ENCODE measurements at places on chromosomes 3 and 15.

- DNase-seq, result no peak
Observed at GRCh38 chr3:194265505-194265892, 85.6 kb downstream of the CPN2 start.

GRCh38 chr3:18883571-18883970 is 264.7 kb upstream of the KCNH8 start:
- DNase-seq, result no peak

DNA sequence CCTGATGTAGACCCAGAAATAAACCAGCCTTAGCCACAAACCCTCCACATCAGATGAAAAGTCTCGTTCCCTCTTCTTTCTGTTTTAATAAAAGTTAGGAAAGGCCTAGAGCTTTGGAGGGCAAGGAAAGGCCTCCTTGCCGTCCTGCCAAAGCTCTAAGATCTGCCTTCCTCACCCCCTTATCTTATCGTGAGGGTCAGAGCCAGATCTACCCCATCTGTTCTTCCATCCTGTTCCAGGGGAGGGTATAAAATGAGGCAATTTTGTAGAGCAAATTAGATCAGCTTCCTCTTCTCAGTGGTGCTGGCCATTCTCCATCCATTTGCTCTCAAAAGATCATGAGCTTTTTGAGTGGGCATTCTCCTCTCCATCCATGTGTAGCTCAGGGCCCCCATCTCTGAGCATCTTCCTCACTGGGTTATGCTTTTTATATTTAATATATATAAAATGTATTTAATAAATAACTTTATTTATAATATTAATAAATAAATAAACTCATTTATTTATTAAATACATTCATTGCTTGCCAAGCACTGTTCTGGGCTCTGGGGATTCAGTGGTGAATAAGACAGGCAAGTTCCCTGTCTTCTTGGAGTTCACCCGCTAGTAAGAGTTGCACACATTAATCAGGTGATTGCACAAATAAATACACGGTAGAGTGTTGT is 2.0 kb upstream of the SLC24A1 start:
- DNase-seq, result no peak

DNA sequence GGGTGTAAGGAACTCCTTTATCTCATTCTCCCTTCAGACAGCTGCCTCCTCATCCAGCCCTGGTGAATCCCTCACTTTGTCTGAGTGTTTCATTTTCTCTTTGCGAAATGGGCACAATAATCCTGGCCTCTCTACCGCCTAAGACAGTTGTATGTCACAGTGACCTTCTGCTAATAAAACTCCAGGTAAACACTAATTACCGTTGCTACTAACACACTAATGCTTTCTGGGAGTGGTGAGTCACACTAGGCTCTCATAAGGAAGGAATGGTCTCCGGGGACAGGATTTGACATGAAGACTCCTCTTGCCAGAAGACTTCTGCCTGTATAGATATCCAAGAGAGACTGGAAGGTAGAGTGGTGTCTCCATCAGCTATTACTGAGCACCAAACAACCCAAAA is 71.7 kb upstream of the SNRK start:
- DNase-seq, result no peak

GRCh38 chr3:176428552-176428951 is 768.7 kb downstream of the TBL1XR1 start:
- DNase-seq, result no peak

GRCh38 chr15:77057685-77058084 is 13.2 kb downstream of the TSPAN3 start:
- no peak for DNase-seq

GRCh38 chr3:4838621-4839022 is 140.6 kb upstream of the BHLHE40 start:
- no peak for DNase-seq

DNA sequence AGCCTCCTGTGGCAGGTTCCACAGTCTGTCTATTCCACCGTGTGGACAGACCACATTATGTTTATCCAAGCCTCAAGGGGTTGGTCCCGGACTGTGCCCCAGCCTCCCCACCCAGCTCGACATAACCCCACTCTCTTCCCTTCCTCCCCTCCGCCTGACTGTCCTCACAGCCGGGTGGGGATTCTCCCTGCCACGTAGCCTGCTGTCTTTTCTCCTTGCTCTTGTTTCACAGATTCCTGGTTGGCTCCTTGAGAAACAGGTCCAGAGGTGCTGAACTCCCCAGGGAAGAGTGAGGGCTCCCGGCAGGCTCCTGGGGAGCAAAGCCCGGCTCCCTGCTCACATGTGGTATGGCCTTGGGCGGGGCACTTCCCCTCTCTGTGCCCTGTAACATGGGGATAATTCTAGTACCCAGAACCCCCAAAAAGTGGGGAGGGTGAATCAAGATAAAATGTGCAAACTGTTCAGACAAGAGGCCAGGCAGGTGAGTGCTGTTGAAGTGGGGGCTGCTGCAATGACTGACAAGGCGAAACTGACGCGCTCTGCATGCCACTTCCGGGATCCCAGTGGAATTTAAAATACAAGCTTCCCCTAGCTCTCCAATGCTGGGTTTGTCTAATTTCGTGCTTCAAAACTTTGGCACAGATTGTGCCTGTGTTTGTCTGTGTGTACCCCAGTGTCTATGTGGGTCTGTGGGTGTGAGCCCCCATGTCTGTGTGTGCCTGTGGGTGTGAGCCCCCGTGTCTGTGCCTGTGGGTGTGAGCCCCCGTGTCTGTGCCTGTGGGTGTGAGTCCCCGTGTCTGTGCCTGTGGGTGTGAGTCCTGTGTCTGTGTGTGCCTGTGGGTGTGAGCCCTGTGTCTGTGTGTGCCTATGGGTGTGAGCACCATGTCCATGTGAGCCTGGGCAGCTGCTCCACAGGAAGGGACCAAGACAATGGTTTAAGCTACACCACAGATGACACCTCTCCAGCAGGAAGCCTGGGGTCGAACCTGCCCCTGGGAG is 160.6 kb upstream of the IQSEC1 start:
- no peak for DNase-seq

DNA sequence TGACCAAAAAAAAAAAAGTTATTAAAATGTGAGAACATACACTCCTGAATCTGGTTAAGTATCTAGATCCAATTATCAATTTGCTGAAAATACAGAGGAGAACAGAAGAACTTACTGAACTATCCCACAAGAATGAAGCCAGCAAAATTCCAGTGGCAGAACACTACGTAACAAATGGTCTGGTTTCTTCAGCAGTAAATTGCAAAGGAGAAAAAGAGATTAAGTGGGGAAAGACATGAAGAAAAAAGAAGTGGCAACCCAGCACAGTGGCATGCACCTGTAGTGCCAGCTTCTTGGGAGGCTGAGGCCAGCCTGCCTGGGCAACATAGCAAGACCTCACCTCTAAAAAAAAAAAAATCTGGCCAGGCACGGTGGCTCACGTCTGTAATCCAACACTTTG is 62.1 kb downstream of the LHFPL4 start:
- DNase-seq, result no peak

DNA sequence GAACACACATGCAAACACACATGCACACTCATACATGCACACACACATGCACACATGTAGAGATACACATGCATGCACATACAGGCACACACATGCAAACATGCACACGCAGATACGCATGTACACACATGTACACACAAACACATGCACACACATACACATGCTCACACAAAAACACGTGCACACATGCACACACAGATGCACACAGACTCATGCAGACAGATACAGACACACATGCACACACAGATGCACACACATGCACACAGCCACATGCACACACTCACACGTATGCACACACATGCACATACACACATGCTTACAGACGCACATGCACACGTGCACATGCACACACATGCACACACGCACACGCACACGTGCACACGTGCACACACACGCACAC is 37.3 kb upstream of the ALG1L2 start:
- DNase-seq, result no peak

- DNase-seq, result no peak
Observed at GRCh38 chr3:122930063-122930997, 97.2 kb downstream of the SEMA5B start.

DNA sequence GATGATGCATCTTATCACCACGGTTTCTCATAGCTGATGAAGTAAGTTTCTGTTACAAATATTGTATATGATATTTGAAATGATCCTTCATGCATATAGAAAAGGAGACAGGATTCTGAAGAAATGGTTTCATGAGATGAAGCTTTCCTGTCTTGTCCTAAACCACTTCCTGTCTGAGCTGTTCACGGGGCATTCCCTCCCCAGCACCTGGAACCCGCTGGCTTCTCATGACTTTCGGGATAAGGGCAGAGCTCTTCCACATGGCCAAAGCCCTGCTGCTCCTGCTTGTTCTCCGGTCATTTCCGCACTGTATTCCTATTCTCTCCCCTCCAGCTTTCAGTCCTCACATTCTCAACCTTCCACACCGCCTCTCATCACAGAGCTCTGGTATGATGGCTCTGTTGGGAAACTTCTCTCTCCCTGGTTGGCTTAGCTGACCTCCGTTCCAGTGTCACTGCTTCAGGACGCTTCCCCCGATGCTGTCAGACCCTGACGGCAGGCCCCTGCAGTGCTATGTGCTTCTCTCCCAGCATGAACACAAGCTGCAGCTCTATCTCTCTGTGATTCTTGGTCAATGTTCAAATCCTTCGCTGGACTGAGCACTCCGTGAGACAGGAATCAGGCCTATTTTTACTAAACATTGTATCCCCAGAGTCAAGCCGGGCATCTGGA is 86.9 kb upstream of the HERC1 start:
- no peak for DNase-seq

- no peak for DNase-seq
Observed at GRCh38 chr3:60792249-60792852, 458.9 kb downstream of the FHIT start.

DNA sequence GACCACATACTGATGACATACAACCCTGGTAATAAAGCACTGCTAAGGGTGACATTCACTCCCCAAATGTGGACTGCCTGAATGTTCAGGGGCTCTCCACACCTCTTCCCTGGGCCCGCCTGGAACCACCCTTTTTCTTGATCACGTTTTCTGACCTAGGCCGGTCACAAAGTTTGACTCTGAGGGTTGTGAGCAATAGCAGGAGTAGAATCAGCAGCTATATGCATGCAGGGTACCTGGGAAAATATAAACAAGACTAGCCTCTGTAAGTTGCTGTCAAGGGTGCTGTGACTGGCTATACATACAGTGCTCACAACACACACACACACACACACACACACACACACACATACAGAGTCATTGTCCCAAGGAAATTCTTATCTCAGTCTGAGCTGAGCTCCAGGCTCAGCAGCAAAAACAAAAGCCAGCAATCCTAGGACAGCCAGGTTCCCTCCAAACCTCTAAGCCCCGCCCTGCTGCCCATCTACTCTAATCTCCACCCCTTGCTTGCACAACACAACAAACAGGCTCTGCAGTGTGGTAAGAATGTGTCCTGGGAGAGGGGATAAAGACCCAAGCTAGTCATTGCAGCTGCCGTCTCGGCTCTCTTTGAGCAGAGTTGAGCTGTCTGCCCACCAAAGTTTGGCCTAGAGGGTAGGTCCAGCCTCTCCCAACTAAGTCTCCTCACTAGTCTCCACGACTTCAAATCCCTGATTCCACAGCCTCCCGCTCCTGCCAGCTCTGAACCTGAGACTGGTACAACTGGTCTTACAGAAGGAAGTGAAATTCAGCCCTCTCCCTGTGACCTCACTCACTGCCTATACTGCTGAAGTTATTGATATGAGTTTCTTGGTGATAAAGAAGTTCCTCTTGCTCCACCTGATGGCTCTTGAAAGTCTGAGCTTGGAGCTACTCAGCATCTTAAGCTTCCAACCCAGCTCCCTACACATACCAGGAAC is 2.2 kb downstream of the BMF start:
- DNase-seq, result no peak

DNA sequence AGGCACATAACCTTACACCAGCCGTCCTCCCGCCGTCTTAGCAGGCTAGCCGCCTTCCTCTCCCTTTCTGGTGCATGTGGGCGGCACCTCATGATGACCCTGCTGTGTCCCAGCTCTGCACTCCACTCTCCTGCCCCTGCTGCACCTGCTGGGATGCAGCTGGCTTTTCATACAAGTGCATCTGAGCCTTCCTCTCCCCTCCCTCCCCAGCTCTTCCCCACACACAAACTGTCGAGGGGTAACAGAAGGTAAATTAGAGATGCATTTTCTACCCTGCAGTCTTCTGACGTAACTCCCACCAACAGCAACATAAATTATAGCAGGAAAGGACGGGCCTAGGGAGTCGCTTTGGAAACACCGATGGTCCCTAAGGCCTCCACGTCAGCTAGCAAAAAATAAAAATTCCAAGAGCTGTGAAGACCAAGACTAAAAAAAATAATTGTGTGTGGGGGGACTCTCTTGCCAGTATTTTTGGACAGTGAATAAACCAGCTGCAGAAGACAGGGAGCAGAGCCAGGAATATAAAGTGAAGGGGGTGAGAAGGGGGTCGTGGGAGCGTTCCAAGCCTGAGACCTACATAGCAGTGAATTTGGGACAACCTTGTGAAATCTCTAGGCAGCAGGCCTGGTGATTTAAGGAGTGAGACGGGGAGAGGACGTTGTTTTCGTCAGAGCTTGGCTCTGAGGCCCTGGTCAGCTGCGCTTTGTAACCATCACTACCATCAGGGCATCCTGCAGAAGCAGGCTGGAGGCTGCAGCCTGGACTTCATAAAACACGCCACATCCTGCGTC is 216.2 kb downstream of the ADAMTS17 start:
- DNase-seq, result no peak

DNA sequence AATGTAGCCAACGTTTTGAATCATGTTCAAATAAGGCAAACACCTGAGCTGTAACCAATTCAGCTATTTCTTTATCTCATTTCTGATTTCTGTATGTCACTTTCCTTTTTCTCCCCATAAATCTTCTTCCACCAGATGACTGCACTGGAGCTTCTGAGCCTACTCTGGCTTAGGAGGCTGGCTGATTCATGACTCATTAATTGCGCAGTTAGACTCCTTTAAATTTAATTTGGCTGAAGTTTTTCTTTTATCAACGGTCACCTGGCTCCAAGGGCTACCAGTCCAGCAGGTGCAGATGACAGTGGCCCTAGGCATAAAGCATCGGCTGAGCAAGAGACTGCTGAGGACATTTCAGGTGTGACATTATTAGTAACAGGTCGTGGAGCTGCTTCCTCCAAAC is 39.6 kb upstream of the ITGA11 start:
- no peak for DNase-seq

DNA sequence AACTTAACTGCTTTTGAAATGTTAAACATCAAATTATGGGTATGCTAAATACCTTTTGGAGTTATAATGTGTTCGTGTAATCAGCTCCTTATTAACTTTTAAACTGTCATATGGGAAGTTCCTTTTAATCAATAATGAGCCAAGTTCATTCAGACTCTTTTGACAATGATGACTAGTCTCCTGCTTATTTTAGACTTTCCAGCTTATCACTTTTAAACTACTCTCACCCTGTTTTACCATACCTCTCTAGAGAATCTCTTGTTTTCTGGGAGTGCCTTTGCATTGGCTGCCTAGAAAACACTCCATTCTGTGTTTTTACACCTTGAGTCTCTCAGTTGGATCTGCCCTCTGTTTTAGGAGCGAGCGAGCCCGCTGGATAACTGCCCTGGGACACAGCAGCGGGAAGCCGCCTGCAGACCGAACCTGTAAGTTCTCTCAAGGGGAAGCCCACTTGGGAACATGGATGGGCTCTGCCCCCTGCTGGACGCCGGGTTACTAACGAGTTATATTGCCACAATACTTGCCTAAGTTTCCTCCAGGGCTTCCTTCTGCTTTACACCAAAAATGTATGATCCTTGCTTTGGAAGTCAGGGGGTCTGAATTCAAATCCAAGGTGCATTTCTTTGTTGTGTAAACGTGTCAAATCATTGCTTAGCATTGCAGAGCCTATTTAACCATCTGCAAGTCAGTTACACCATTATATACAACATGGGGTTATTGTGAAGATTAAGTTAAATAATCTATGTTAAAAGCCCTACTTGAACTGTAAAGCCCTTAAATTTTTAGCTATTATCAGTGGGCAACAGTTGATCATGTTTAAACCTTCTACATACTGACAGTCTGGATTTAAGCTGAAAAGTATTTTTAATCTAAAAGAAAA is 71.3 kb downstream of the DHX36 start:
- peak; percentile 55 for DNase-seq
